ENCODE measurements at places on chromosomes 16 and 17.

GRCh38 chr16:25051406-25052150 lies 36.4 kb upstream of the ARHGAP17 start:
- DNase-seq, result no peak

DNA sequence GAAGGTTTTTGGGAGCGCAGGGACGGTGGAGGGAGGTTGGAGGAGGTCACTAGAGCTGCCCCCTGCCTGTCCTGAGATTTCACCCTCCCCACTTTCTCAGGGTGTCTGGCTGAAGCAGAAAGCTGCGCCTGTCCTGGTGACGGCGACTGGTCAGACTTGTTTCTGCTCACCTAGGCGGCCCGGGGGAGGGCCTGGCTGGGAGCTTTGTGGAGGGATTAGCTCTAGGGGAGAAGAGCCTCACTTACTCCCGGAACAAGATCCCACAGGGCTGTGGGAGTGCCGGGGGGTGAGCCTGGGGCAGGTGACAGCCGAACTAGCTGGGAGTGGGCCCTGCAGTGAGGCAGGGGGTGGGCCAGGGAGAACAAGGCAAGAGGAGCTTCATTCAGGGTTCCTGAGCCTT lies 11.5 kb downstream of the NHERF1 start:
- DNase-seq, result no peak

DNA sequence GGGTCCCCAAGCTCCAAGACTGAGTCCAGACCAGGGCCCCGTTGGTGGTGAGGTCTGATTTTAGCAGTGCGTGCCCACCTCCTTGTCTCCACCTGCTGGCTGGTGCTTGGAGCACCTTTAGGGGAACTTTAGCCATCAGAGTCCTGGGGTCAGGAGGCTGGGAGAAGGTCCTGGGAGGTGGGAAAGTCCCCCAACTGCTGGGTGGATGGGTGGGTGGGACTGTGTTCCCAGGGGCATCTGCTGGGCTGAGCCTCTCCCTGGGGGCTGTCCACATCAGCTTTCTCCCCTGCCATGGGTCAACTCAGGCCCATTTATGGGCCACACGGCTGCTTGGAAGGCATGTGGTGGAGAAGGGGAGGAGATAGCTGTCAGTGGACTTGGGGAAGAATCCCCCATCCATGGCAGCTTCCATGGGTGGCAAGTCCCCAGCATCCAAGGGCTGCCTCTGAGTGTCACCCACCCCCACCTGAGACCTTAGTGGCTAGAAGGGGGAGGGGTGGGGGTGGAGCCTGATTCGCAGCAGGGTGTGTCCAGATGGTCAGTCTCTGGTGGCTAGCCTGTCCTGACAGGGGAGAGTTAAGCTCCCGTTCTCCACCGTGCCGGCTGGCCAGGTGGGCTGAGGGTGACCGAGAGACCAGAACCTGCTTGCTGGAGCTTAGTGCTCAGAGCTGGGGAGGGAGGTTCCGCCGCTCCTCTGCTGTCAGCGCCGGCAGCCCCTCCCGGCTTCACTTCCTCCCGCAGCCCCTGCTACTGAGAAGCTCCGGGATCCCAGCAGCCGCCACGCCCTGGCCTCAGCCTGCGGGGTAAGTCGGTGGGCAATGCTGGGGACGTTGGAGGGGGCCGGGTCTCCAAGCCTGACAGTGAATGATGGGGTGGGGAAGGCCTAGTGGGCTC lies at the start of gene TRPV2:
Gene TRPV2, plus strand, starts transcription at position 541 of the 894 bp plus-strand sequence. CDS start 2,098 bp downstream, outside the sequence.
- peak; percentile 40 for DNase-seq

GRCh38 chr17:57379237-57379894 lies 123.0 kb downstream of the MSI2 start:
- DNase-seq, result peak; percentile 40

DNA sequence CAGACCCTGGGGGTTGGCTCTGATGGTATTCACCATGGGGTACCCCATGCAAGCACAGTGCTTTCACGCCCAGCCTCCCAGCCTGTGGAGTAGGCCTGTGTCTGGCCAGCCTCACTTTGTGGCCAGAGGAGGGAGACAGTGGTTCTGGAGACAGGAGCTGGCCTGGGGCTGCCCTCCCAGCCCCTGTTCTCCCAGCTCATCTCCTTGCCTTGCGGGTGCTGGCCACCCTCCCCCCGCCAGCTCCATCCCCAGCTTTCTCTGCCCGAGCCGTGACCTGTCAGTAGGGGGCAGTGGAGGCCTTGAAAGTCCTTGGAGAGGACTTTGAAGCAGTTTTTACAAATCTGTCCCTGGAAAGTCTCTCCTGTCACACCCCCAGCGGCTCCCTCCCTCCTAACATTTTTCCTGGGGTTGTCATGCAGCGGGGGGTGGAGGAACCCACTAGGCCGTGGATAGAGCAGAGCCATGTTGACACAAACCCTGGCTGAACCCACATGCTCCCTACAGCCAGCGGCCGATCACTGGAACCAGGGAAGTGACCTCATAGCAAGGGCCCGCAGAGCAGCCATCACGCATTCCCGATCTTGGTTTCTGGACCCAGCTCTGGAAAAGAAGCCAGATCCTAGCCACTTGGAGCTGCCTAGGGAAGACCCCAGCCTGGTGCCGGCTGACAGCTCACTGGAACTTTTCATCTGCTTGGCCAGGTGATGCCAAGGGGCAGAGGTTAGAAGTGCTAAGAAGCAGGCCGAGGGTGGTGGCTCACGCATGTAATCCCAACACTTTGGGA lies 289.4 kb downstream of the SEC14L1 start:
- DNase-seq, result peak; percentile 68

- DNase-seq, result no peak
Observed at GRCh38 chr17:19578545-19578944, 44.9 kb downstream of the SLC47A1 start.
